Activated CD8-positive, alpha-beta memory T cell treated with anti-CD3 and anti-CD28 coated beads for 24 hours (primary cell): ENCODE measurements at places on chromosomes 3 and 15.

GRCh38 chr3:13580256-13581023, 31.5 kb downstream of the FBLN2 start:
- DNase-seq, result no peak

- DNase-seq, result no peak
Observed at GRCh38 chr3:142923694-142924093, 34.8 kb upstream of the PCOLCE2 start.

DNA sequence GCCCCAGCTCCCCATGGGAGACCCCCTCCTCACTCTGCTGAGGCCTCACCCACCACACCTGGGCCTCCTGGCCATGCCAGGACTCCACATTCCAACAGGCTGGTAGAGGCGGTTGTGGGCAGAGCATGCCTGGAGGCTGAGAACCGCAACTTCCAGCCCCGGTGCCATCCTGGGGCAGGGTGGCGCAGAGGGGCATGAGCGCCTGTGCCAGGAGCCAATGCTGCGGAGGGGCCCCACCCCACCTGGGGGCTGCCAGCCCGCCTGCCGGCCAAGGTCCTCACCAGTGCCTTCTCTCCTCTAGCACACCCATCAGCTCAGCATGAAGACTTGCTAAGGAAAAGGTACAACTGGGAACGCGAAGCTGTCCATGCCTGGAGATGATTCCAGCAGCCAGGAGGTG, 34.3 kb upstream of the SLC6A6 start:
- DNase-seq, result no peak

GRCh38 chr15:69105451-69105985, 54.9 kb upstream of the GLCE start:
- no peak for DNase-seq

DNA sequence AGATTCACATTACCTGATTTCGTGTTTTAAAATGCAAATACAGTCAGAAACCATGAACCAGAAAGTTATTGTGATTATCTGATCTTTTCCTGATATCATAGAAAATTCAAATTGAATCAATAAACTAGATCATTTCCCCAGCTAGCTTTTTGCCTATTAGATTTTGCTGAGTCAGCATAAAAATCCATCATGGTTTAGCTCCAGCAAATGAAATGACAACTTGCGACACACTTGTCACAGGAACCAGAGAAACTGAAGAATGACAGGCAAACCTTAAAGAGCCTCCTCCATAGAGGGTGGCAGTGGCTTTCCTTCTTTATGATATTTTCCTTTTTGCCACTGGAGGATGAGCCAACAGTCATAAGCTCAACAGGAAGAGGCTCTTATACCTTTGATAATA, 30.6 kb upstream of the TMEM108 start:
- DNase-seq, result no peak
